ENCODE measurements at places on chromosomes 5 and 9. TPM values are rescaled to one million over a fixed set of nuclear protein-coding genes. Genes with fewer than 3 reads are reported as not detected.

Gene PRDM12
- not detected for total RNA-seq

Gene PCDHGB6
- 12.5 TPM for total RNA-seq

DNA sequence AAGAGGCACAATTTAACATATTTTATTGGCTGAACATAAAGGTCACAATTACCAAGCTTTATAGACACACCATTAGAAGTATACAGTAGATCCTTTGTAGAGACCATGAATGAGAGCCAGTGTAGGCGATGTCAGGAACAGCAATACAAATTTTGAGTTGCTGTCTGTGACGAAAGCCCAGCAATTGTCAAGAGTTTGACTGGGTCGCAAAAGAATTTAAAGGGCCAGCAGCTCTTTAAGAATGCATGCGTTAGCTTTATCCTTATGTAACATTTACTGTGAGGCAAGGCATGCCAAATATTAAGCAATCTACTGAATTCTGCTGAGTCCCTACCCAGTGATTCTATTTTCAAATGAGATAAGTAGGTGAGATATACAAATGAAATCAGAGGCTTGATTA is 236.9 kb downstream of the ARRDC3 start:
- H3K27me3 ChIP-seq: no peaks in the 10 kb centered on the region
- peak overlapping the region; percentile 61 for H3K27ac ChIP-seq
- no peak for DNase-seq

DNA sequence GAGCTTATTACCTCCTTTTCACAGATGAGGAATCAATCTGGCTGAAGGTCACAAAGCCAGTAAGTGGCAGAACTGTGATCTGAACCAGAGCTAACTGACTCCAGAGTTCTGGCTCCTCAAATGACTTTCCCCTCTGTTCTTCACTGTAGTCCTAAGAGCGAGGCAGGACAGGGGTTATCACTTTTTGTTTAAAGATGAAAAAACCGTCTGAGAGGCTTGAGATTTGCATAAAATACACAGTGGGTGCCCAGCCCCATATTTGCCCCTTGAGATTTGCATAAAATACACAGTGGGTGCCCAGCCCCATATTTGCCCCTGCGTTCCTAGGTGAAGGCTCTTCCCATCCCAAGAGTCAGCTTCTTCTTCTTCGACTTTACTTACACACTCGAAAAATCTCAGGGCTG is 667 bp downstream of the FBXO10 start:
- no peak for DNase-seq
- no peaks in the 10 kb centered on the region for H3K27me3 ChIP-seq
- H3K4me1 ChIP-seq: peaks cover 27% of the 10 kb centered on the region
- H3K4me3 ChIP-seq: peak overlapping the region; percentile 78
- peak overlapping the region; percentile 90 for H3K27ac ChIP-seq

Gene SARDH
- total RNA-seq: 2.0 TPM

DNA sequence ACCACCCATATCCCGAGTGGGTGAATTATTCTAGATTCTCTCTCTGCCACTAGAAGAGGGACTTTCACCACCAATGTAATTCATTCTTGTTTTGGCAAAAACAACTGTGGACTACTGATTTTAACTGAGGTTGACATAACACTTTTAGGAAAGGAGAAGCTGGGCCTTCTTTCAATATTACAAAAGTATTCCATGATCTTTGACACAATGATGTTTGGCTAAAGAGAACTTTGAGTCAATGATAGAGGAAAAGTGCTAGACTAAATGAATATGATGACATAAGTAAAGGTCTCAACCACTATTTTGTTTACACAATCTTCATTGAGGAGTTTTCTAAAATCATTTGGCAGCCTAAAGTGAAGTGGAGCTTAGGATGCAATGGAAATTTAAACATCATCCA is 336.9 kb upstream of the PDE4D start:
- H3K27ac ChIP-seq: no peak overlapping the region
- H3K4me3 ChIP-seq: no peak overlapping the region
- H3K36me3 ChIP-seq: no peaks in the 10 kb centered on the region
- no peaks in the 10 kb centered on the region for H3K4me1 ChIP-seq

DNA sequence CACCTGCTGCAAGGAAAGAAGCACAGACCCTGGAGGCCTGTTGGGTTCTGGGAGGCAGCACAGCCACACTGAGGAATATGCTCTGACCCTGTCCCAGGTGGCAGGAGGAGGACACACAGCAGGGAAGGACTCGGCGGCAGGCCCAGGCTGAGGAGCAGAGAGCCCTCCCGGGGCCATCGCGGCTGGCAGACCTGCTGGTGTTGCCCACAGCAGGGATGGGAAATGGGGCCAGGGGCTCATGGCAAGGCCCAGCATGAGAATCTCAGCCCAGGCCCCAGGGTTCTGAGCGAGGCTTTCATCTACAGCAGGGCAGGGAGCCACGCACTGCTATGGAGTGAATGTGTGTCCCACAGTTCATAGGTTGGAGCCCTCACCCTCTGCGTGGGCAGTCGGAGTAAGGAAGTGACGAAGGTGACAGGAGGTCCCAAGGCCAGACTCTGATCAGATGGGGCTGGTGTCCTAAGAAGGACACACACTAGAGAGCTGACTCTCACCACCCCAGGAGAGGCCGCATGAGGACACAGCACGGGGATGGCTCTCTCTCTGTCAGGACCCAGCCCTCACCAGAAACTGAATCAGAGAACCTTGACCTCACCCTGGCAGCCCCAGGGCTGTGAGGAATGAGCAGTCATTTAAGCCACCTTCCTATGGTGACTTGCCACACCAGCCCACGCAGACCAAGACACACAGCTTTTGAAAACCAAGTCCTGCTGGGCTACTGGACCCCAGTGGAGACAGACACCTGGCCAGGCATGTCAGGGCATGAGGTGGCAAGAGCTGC is 10.3 kb upstream of the GPSM1 start:
- no peak for DNase-seq
- no peak overlapping the region for H3K4me3 ChIP-seq
- no peaks in the 10 kb centered on the region for H3K36me3 ChIP-seq

DNA sequence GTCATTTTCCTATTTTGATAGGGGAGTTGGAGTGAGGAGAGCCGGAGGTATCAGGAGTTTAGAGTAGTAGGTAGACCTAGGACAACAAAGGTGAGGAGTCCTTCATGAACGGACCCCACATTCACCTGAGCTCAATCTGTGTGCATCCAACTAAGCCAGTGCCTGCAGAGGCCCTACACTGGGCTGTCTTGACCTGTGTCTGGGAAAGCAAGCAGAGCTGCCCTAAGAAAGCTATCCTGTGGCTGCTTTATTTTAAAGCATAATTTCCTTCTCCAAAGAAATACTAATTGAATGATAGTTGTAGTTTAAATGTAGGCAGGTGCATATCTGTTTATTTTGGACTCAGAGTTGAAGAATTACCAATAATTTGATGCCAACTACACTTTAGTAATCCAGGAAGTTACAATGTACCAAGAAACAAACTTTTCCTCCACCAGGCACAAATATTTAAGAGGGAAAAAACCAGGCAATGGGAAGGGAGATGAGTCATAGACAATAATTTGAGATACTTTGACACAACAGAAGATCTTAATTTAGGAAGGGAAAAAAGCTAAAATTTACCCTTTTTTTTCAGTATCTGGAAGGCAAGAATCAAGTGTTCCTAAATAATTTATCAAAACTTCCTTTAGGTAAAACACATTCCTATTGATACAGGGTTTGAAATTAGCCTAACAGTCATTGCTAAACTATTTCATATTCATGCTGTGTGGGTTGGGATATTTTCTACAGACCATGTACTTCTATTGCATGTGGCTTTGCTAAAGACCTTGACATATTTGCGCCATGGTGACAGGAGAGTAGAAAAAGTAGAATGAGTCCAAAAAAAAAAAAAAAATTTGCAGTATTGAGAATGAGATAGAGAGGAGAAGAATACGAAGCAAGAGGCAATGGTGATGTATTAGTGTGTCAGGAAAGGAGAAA is 376.6 kb upstream of the TUSC1 start:
- no peak overlapping the region for H3K4me3 ChIP-seq
- DNase-seq: no peak
- no peaks in the 10 kb centered on the region for H3K4me1 ChIP-seq

Gene TMEM215
- not detected for total RNA-seq

DNA sequence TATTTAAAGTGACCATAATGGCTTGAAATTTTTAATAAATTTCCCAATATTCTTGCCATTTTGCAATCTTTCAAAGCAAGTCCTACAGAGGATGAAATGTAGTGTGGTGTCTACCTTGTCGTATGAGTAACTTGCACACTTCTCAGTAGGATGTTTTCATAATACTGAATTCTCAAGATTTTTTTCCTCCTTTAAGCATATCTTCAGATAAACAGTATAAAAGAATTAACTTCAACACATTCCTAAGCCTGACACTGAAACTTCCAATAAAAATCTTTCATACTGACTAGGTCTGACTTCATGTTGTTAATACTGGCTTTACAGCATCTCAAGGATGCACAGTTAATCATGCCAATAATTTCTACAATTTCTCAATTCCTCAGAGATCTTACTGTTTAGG is 62.0 kb downstream of the DROSHA start:
- DNase-seq: no peak
- H3K27me3 ChIP-seq: no peaks in the 10 kb centered on the region
- no peak overlapping the region for H3K27ac ChIP-seq
- H3K4me1 ChIP-seq: no peaks in the 10 kb centered on the region
- H3K36me3 ChIP-seq: no peaks in the 10 kb centered on the region

DNA sequence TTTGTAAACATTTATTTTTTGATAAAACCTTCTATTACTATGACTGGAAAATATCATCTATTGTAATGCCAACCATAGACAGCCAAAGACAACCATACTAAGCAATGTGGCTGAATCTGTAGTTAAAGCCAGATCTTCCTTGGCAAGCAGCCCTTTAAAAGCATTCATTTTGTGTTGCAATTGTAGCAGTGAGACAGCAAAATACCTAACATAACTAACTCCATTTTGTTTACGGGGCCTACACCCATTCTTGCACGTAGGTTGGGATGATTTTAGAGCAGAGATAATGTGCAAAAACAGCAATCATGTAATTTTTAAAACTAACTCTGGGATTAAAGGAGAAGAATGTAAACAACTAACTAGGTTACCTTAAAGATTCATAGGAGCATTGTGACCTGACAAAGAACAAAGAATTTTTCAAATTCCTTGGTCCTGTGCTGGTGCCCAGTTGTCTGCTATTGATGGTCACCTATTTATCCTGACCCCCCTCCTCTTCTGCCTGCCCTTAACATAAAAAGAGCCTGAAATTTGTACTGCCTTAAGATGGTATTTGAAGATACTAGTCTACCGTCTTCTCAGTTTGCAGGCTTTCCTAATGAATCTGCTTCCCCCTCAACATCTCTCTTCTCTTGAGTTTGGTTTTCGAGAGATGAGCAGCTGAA is 10.6 kb downstream of the IFNA1 start:
- H3K4me3 ChIP-seq: no peak overlapping the region
- H3K27ac ChIP-seq: no peak overlapping the region
- no peaks in the 10 kb centered on the region for H3K36me3 ChIP-seq
- H3K27me3 ChIP-seq: no peaks in the 10 kb centered on the region
- H3K4me1 ChIP-seq: no peaks in the 10 kb centered on the region

DNA sequence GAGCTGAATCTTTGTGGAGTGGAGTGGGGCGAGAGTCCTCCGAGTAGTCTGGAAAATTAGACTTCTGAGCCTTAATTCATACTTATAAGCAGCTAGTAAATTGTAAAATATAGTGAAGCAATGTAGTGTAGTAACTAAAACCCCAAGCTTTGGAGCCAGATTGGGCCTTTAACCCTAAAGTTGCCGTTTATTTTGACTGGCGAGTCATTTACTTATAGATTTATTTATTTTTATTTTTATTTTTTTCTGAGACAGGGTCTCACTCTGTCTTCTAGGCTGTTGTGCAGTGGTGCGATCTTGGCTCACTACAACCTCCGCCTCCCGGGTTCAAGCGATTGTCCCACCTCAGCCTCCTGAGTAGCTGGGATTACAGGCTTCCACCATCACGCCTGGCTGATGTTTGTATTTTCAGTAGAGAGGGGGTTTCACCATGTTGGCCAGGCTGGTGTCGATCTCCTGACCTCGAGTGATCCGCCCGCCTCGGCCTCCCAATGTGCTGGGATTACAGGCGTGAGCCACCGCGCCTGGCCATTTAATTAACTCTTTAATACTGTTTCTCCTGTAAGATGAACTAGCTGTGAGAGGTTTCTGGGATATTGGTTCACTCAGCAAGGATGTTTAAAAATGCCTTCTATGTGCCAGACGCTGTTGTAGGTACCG is 687 bp upstream of the RPS23 start:
- no peaks in the 10 kb centered on the region for H3K27me3 ChIP-seq
- peak overlapping the region; percentile 79 for H3K27ac ChIP-seq
- H3K4me1 ChIP-seq: peaks cover 25% of the 10 kb centered on the region
- no peak for DNase-seq
- H3K36me3 ChIP-seq: peaks cover 23% of the 10 kb centered on the region
- peak overlapping the region; percentile 62 for H3K4me3 ChIP-seq

Gene MLANA
- not detected for total RNA-seq

Gene OLFML2A
- 39.3 TPM for total RNA-seq

GRCh38 chr9:96317335-96317980 is 15.5 kb upstream of the HSD17B3 start:
- H3K27ac ChIP-seq: no peak overlapping the region
- no peak for DNase-seq
- H3K4me3 ChIP-seq: no peak overlapping the region
- no peaks in the 10 kb centered on the region for H3K36me3 ChIP-seq

- no peaks in the 10 kb centered on the region for H3K27me3 ChIP-seq
- no peak overlapping the region for H3K27ac ChIP-seq
- DNase-seq: no peak
- H3K4me3 ChIP-seq: no peak overlapping the region
- H3K36me3 ChIP-seq: no peaks in the 10 kb centered on the region
These were observed 72.0 kb upstream of the DAP start for GRCh38 chr5:10832987-10833386.

DNA sequence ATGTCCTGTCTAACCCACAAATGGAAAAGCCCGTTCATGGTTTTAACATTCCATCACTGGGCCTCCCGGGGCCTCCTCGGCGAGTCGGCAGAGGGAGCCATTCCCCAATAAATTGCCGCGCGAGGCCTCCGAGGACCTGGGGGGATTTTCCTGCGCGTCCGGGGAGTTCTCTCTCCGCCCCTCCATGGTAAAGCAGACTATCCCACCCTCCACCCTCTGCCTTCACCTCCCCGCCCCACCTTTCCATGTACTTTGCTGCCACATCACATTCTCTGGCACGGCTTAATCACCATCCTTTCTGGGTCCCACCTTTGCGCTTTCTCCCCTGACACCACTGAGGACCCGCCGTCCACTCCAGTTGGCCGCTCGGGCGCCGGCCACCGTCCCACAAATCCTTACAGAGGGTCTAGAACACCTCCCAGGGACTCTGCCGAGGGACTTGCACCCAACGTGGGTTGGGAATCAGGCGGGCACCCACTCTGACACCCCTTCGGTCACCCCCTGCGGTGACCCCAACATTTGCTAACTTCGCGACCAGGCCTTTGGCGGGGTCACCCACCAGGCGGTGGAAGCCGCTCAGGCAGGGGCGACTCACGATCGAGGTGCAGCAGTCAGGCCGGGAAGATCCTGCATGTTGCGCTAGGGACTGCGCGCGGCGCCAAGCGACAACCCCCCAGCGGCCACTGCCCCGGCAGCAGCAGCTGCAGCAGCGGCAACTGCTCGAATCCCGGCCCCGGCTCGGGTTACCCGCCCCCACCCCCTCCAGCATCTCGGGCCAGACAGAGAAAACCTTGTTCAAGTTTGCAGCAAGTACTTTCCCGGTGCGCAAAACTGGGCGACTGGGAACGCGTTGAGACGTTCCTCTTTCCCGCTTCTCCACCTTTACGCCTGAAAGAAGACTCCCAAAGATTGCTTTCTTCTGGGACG is at the start of gene MEGF10:
Gene MEGF10, plus strand, starts transcription at position 778 of the 927 bp plus-strand sequence. CDS start 40,513 bp downstream, outside the sequence.
- H3K27me3 ChIP-seq: no peaks in the 10 kb centered on the region
- peaks cover 10% of the 10 kb centered on the region for H3K4me1 ChIP-seq
- no peak within 1 kb of the TSS for H3K27ac ChIP-seq
- peak within 1 kb of the TSS; percentile 7 for H3K4me3 ChIP-seq

- no peak overlapping the region for H3K27ac ChIP-seq
- H3K4me3 ChIP-seq: no peak overlapping the region
- H3K4me1 ChIP-seq: no peaks in the 10 kb centered on the region
- no peak for DNase-seq
These were observed 1273.0 kb downstream of the EFNA5 start for GRCh38 chr5:106397700-106398099.
